ENCODE measurements at places on chromosomes 6 and 20.

DNA sequence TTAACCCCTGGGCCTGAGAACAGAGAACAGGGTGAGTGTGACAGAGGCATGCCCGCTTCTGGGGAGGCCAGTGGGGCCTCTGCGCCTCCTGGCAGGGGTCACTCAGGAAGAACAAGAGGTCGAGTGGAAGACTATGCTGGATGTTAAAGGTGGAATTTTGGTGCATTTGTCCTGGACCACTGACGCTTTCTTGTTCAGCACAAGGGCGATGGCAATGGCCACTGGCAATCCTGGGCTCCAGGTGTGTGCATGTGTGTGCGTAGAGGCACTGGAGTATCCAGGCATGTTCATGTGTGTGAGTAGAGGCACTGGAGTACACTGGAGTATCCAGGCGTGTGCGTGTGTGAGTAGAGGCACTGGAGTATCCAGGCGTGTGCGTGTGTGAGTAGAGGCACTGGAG lies 23.5 kb upstream of the NPBWR2 start:
- DNase-seq: no peak

GRCh38 chr6:133610227-133610840 lies 278.6 kb upstream of the TCF21 start:
- peak; percentile 22 for DNase-seq

DNA sequence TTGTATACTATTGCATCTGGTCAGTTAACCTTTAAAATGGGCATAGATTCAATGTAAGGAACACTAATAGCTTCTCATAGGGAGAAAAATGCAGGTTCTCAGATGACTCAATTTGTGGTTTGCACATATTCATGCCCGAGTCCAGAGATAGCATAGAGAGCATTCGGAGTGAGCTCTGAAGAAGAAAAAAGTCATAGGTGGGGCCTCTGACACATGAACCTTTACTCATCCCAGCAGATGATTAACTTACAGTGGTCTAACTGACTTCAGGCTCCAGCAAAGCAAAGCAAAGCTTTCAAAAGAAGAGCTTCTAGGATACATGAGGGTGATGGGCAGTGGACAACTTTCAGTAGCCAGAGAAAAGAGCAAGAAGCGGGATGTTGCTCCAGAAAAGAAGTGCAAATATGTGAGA lies 55.3 kb upstream of the BTN3A2 start:
- peak; percentile 80 for DNase-seq

DNA sequence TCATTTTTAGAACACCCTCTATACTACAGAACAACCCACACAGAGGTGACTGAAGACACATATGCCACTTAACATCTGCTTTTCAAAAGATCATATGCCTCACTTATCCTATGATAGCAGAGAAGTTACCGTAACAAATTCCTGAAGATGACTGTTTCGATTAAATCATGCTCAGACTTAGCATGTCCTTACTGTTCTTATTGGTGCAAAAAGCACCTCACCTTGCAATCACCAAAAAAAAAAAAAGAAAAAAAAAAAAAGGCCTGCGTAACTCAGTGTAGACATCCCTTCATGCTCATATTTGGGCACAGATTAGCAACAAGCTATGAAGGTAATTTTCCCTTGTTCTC lies 17.7 kb upstream of the DST start:
- DNase-seq: no peak

DNA sequence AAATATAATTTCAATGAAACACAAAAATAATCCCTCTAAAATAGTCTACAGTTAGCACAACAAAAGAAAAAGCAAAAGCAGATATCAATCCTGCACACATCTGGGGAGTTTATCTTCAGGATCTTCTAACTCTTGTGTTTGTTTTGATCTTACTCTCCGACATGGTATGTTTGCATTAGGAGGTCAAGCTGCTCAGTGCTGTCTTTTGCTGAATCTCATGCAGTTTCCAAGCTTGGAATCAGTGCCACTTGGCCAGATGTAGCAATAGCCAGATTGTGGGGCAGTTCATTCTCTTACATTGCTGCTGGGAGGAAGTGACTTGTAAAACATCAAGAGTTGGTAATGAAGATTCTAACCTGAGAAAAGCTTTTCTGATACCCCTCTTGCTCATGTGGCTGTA lies 29.5 kb downstream of the RIOK1 start:
- no peak for DNase-seq

GRCh38 chr6:16619777-16620176 lies 141.5 kb downstream of the ATXN1 start:
- DNase-seq: no peak

- no peak for DNase-seq
Observed at GRCh38 chr20:10521836-10522235, 86.7 kb downstream of the SLX4IP start.

- peak; percentile 96 for DNase-seq
Observed at GRCh38 chr6:100620085-100620840, 155.5 kb upstream of the SIM1 start.

GRCh38 chr20:50092436-50092835 lies 20.5 kb downstream of the UBE2V1 start:
- no peak for DNase-seq

DNA sequence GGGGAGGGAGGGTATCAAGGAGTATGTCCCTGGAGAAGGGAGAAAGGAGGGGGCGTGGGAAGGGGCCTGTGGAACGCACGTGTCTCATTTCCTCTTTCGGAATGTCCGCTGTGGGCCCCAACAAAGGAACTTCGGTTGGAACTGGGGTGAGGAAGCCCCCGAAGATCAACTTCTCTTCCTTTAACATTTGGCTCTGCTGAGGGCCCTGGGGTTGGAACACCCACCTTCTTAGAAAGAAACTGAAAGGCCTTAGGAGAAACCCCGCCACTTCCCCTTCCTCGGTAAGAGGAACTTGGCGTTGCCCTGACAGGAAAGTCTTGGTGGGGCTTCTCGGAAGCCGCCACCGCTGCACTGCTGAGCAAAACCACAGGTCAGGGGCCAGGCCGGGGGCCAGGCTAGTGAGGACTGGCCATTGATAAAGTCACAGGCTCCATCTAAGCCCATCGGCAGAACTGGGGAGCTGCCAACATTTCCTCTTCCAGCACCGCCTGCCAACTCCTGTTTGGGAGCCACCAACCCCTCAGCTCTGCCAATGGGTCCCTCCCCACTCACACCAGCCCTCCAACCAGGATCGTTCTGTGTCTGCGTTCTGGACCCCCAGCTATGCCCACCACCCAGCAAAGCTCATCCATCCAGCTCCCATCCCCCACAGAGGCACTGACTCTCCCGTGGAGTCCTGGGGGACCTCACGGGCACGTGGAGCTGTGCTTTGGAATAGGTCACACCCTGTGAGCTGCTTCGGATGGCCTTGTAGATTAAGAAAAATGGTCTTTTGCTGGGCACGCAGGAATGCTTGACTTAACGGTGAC lies 44.8 kb downstream of the FGD2 start:
- DNase-seq: no peak

DNA sequence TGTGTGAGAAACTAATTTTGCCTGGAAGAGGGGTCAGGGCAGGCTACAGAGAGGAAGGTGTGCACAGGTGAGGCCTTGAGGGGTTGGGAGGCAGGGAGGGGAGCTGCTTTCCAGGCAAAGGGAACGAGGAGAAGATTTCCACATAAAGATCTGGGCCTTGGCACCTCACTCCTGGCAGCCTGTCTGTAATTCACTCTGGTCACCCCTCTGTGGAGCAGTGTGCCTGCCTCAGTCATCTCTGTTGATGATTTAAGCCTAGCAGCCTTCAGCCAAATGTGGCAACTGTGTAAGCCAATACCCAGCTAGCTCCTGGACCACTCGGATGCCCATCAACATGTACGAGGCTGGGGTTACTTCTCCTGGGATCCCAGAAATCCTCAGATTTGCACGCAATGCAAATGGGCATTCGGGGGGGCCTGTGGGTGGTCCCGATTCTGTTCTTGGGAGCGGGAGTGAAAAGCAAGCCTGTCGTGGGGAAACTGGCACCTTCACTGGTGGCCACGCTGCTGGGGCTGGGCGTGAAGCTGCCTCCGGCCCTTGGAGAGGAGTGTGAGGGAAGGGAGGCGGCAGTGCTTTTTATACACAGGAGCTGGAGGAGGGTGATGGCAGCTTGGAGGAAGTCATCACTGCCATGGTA lies 360.4 kb downstream of the ZFAND3 start:
- DNase-seq: no peak

- DNase-seq: peak; percentile 69
Observed at GRCh38 chr6:134590449-134590848, 272.5 kb upstream of the SGK1 start.

DNA sequence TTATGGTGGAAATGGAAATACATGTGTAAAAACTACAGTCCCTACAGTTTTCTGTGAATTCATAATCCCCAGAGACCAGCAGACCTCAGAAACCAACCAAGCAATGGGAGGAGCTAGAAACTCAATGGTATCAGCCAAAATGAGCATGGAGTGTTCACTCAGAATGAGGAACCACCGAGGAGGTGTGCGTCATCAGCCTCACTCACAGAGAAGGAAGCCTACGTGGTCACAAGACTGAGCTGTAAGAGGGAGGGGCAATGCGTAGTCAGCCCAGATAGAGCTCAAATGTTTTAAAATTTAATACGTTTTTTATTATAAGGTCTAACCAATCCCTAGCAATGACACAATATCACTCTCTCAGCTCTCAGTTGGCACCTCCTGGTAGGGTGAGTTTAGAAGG lies 17.4 kb downstream of the MYLK4 start:
- DNase-seq: no peak

DNA sequence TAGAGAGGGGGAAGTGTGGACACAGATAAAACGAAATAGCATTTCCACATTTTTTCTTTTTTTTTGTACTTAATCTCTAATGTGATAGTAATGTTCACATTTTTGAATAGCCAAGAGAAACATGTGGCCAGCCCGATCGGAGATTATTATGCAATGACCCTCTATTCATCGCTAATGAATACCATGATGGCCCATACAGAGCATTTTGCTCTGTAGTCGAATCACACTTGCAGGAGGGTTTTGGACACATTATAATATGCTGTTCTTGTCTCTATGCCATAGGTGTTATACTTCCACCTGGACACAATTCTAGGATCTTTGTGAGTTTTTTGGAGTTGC lies 60.1 kb downstream of the MTHFD1L start:
- DNase-seq: no peak

DNA sequence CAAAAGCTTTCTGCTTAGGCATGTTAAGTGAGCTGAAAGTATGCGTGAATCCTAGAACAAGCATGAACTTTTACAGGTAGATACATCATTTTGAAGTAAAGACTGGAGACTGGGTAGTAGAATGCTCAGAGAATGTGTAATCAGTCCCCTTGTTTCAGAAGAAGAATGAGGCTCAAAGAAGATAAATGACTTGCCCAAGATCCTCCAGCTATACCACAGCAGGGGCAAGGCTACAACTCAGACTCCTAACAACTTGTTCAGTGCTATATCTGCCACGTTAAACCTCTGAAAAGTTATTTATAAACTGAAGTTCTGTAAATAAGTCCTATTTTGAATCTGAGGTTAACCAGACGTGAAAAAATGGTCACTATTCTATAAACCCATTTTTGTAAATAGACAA lies 2.9 kb downstream of the RIPOR2 start:
- no peak for DNase-seq

- no peak for DNase-seq
Observed at GRCh38 chr6:116595247-116595646, 21.0 kb upstream of the RSPH4A start.

DNA sequence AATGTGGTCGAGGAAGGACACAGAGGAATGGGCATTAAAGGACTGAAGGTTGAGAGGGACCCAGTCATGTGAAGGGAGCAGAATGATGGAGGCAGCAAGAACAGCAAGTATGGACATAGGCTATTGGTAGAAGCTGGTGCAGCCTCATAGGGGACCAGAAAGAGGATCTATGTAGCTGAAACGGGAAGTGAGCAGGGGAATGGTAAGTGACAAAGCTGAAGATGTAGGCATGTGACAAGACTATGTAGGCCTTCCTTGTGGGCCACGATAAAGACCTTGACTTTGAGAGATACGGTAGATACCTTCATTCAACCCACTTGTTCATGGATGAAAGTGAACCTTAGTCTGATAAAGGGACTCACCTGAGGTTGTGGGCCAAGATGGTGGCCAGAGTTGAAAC lies 3.5 kb downstream of the CTNNBL1 start:
- DNase-seq: no peak

GRCh38 chr6:51513891-51514747 lies 573.3 kb downstream of the PKHD1 start:
- DNase-seq: peak; percentile 5

DNA sequence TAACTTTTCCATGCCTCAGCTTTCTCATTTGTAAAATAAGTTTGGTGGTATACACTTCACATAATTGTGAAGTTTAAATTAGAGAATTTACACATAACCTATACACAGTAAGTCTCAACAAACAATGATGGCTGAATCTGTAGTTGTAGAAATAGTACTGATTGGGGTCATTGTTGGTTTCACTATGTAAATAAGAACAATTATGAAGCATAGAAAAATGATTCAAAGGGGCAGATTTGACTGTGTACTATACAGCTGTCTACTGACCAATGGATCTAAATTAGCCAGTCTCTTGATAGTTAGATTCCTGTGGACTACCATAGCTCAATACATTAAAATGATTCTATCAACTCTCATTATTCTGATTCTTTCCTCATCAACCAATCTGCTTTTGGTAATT lies 181.1 kb upstream of the STXBP5 start:
- no peak for DNase-seq

- no peak for DNase-seq
Observed at GRCh38 chr20:47689731-47690130, 95.5 kb downstream of the SULF2 start.

DNA sequence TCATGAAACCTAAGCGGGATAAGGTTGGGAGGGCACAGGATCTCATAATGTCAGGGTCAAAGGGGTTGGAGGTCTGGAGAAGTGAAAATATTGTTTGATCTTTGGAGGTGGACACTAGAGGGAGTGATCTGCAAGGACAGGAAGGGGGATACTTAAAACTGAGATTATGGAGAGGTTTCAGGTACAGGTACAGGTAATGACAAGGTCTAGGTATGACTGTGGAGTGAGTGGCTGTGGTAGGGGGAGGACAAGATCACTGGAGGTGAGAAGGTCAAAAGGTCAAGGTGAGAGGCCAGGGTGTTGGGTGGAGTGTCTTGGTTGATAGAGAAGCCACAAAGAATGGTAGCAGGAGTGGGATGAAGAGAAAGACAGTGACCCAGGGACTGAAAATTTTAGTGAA lies 16.8 kb upstream of the NOTCH4 start:
- no peak for DNase-seq

GRCh38 chr6:4809999-4810918 lies 34.1 kb downstream of the CDYL start:
- peak; percentile 50 for DNase-seq

DNA sequence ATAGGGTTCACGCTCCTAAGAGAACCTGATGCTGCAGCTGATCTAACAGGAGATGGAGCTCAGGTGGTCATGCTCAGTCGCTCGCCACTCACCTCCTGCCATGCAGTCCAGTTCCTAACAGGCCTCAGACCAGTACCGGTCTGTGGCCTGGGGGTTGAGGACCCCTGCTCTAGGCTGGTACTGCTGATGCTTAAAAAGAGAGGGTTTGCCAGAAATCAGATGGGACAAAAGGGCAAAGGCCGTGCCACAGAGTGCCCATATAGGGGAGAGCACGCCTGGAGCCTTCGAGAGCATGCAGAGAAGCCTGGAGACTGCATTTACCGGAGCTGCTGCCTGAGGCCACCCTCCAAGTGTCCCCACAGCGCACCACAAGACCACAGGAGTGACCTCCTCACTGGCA lies 75.5 kb downstream of the PTPN1 start:
- DNase-seq: no peak

Measured in fibroblast of skin of right quadriceps (primary cell).